ENCODE measurements at places on chromosomes 2 and 18.
A peak's percentile ranks its signal among the peaks of the same experiment; 100 is the strongest.

DNA sequence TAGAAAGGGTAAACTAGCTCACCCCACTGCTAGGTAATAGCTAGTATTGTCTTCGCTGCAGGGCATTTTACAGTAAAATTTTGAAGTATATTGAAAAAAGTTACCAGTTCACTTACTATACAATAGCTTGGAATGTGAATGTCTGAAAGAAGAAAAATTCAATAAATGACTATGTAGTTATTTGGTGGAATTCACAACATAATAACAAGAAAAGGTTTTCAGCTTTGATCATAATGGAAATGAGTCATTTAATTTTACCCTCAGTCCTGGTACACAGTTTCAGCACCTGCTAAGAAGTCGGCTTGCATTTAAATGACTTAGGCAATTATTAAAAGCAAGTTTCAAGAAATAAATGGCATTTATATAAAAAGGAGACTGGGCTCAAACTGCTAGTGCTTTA is 90.4 kb downstream of the NUP35 start:
- DNase-seq: no peak

DNA sequence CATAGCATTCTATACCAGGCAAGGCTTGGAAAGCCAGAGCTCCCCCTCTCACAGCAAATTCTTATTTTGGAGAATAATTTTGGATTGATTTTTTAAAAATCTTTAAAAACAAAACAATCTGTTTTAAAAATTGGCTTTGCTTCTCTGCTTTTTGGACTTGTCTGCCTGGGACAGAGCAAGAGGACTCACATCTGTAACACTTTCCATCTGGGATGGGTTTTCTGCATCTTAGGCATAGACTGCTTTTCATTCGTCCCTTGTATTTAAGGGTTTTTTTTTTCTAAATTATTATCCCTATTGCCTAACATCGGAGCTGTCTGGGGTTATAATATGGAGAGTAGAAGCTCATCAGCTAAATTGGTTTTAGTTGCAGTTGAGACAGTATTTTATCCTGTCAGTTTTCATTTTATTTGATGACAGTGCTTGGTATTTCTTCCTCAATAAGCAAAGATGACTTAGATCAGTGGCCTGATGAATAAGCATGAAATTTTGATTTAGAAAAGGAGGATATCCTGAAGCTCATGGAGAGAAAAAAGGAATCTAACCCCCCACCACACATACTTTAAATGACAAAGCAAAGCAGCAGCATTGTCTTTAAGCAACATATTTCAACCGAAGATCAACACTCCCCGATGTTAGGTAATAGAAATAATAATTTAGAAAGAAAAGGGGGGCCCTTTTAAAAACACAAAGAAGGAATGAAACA is 2.3 kb upstream of the FZD7 start:
- no peak for DNase-seq

GRCh38 chr18:24395049-24395795 is 2.4 kb downstream of the OSBPL1A start:
- DNase-seq: peak; percentile 64

GRCh38 chr2:46018773-46019591 is 278.2 kb upstream of the EPAS1 start:
- no peak for DNase-seq

- DNase-seq: peak; percentile 34
Measured at GRCh38 chr2:20106746-20107145, 55.3 kb upstream of the LAPTM4A start.

GRCh38 chr2:164928101-164928673 is 27.1 kb downstream of the SLC38A11 start:
- DNase-seq: no peak

GRCh38 chr2:118914721-118915453 is 27.1 kb upstream of the MARCO start:
- no peak for DNase-seq

DNA sequence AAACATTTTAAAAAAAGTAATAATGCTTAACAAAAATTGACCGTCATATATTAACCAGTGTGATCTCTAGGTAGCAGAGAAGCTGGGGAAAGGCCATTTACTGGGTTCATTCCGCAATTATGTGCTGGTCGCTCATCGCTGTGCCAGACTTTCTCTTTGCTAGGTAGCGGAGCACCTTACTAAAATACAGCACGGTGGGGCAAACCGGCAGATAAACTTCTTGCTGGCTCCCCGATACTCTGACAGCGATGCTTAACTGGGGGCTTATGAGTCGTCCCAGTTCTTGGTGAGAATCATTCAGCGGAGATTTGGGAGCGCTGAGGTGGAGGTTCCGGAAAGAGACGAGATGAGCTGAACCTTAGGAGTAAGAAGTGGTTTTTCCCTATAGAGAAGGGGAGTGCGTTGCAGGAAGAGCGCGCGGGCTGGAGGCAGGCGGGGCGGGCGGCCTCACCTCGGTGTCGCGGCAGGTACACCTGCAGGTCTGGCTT is 605 bp downstream of the C2orf68 start:
- DNase-seq: no peak

DNA sequence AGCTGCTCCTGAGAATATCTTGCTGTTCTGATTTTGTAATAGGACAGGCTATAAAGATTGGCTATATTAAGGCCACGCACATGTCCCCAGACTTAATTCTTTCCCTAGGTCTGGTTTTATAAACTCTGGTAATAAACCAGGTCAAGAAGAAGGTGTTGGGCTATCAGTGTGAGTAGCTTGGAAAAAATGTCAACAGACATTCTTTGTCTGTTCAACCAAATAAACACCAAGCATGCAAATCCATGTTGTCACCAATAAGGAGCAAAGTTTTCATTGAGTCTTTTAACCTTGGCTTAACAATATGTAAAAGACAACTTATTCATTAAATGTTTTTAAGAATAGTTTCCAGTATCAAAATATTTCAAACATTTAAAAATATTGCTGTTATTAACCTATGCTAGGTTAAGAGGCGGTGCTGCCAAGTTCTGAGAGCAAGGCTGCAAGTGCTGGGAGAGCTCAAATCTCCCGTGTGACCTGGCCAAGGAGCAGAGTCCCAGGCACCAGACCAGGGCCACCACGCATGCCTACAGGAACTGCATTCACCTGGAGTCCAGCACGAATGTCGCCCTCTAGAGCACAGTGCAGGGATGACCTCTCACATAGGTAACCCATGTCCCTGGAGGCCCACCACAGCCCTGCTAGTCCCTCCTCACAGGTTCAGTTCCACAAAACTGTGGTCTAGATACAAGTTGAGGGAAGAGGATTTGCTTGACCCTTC is 120.5 kb upstream of the POU3F3 start:
- DNase-seq: peak; percentile 16

Measured in suppressor macrophage (primary cell).